ENCODE measurements at places on chromosomes 12 and 14. TPM values are rescaled to one million over a fixed set of nuclear protein-coding genes. Genes with fewer than 3 reads are reported as not detected.

Gene B4GALNT3
- 3.7 TPM for polyA plus RNA-seq

GRCh38 chr14:83006121-83006670, 1472.5 kb upstream of the SEL1L start:
- DNase-seq: no peak
- no peaks in the 10 kb centered on the region for H3K4me1 ChIP-seq
- H3K27me3 ChIP-seq: no peaks in the 10 kb centered on the region

Gene TMEM63C
- not detected for polyA plus RNA-seq

Gene MSRB3
- 2.0 TPM for polyA plus RNA-seq

DNA sequence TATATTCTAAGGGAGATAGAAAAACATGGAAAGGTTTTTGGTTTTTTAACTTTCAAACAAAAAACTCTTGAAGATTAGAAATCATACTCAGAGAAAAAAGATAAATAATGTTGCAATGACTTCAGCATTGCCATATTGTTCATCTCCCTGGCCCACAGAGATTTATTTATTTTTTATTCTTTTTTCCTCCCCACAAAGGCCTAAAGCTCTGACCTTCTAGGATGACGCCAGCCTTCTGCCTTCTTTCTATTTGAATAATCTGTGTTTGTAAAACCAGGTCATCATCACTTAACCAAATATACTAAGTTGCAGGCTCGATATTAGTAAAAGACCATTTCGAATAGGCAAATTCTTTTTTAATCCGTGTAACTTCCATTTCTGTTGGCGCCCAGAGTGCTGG, 4.4 kb upstream of the DCP1B start:
- no peaks in the 10 kb centered on the region for H3K36me3 ChIP-seq
- no peak overlapping the region for H3K4me3 ChIP-seq
- no peak for DNase-seq
